Metanephros (tissue), 2 donors: ENCODE measurements at places on chromosomes 7 and 10. TPM values are rescaled to one million over a fixed set of nuclear protein-coding genes. Genes with fewer than 3 reads are reported as not detected.

NEUROD6 gene
- not detected for total RNA-seq

CUBN gene
- 157 TPM for total RNA-seq

HACD1 gene
- 25.3 TPM for total RNA-seq

ZNF117 gene
- total RNA-seq: 18.5 TPM

TBC1D12 gene
- 25.8 TPM for total RNA-seq

C7orf57 gene
- total RNA-seq: 0.29 TPM

GPR15LG gene
- total RNA-seq: 0.64 TPM

PIK3AP1 gene
- 10.5 TPM for total RNA-seq

STAG3 gene
- 1.3 TPM for total RNA-seq

HOXA3 gene
- 77.4 TPM for total RNA-seq

TNS3 gene
- 127 TPM for total RNA-seq

PRKG1 gene
- 38.4 TPM for total RNA-seq

FGFBP3 gene
- 1.3 TPM for total RNA-seq

PLXDC2 gene
- total RNA-seq: 48.1 TPM

NUTM2B gene
- 0.23 TPM for total RNA-seq

EN2 gene
- not detected for total RNA-seq

GNGT1 gene
- total RNA-seq: not detected

SPDYE11 gene
- not detected for total RNA-seq

TMEM178B gene
- 0.93 TPM for total RNA-seq

KNDC1 gene
- total RNA-seq: 8.3 TPM

SLC26A3 gene
- total RNA-seq: not detected

TYW1 gene
- total RNA-seq: 22.9 TPM

CUL2 gene
- 23.3 TPM for total RNA-seq

NODAL gene
- not detected for total RNA-seq

TUBB8 gene
- total RNA-seq: 0.12 TPM

TAS2R5 gene
- total RNA-seq: 5.3 TPM

TMEM176A gene
- total RNA-seq: 71.8 TPM

HOXA4 gene
- total RNA-seq: 3.7 TPM

RBP3 gene
- total RNA-seq: not detected

BCAP29 gene
- total RNA-seq: 42.9 TPM

FAM25C gene
- not detected for total RNA-seq

ERLIN1 gene
- 28.0 TPM for total RNA-seq

DOCK4 gene
- total RNA-seq: 46.9 TPM

SFRP5 gene
- total RNA-seq: 0.58 TPM

CRPPA gene
- total RNA-seq: 6.8 TPM

MET gene
- 42.0 TPM for total RNA-seq

PGAM2 gene
- total RNA-seq: 102 TPM

MYPN gene
- 20.4 TPM for total RNA-seq

TIMM23 gene
- 38.5 TPM for total RNA-seq

ENKUR gene
- 1.3 TPM for total RNA-seq

PLEKHS1 gene
- total RNA-seq: 0.18 TPM

WEE2 gene
- 0.23 TPM for total RNA-seq

IL15RA gene
- 3.7 TPM for total RNA-seq

ACHE gene
- 25.6 TPM for total RNA-seq

SDK1 gene
- 17.6 TPM for total RNA-seq

LRRD1 gene
- total RNA-seq: 0.82 TPM

RBM20 gene
- 5.4 TPM for total RNA-seq

CHN2 gene
- 13.4 TPM for total RNA-seq

RSPH10B2 gene
- total RNA-seq: 0.53 TPM

COL26A1 gene
- 21.9 TPM for total RNA-seq

CDK1 gene
- 27.1 TPM for total RNA-seq

RBP4 gene
- total RNA-seq: 4.0 TPM

FBXL13 gene
- total RNA-seq: 3.2 TPM

LIPJ gene
- 0.23 TPM for total RNA-seq
